Articular chondrocyte of knee joint (primary cell): ENCODE measurements at places on chromosomes 3 and 15. TPM values are rescaled to one million over a fixed set of nuclear protein-coding genes. Genes with fewer than 3 reads are reported as not detected.

PLSCR2 gene
- total RNA-seq = 0.54 TPM in 1 of 2 replicates, not detected in the other

CLDN1 gene
- 0.26 and 2.7 TPM in 2 replicates for total RNA-seq

ARHGEF26 gene
- 5.1 and 5.2 TPM in 2 replicates for total RNA-seq

DOCK3 gene
- 0.26 and 0.32 TPM in 2 replicates for total RNA-seq

CCDC39 gene
- 0.13 TPM in 1 of 2 replicates, not detected in the other for total RNA-seq

GRK7 gene
- total RNA-seq = not detected in 2 replicates

CYP19A1 gene
- total RNA-seq = 5.9 and 9.5 TPM in 2 replicates

ZNF148 gene
- 48.1 and 53.5 TPM in 2 replicates for total RNA-seq

TRIM42 gene
- total RNA-seq = not detected in 2 replicates

C3orf62 gene
- total RNA-seq = 2.4 and 2.5 TPM in 2 replicates

TJP1 gene
- 72.1 and 92.2 TPM in 2 replicates for total RNA-seq

IQCH gene
- total RNA-seq = 4.2 and 7.3 TPM in 2 replicates

FEZF2 gene
- total RNA-seq = not detected in 2 replicates

FILIP1L gene
- total RNA-seq = 7.8 and 13.0 TPM in 2 replicates

OSBPL10 gene
- total RNA-seq = 32.9 and 36.9 TPM in 2 replicates

PCOLCE2 gene
- 102 and 124 TPM in 2 replicates for total RNA-seq

MNS1 gene
- total RNA-seq = 2.4 and 2.7 TPM in 2 replicates

FOXB1 gene
- total RNA-seq = not detected in 2 replicates

PRKAR2A gene
- total RNA-seq = 56.5 and 62.1 TPM in 2 replicates

COL6A5 gene
- not detected in 2 replicates for total RNA-seq

OCA2 gene
- total RNA-seq = not detected in 2 replicates

CMTM8 gene
- 0.26 and 0.86 TPM in 2 replicates for total RNA-seq

GOLGA8G gene
- total RNA-seq = 0.11 TPM in 1 of 2 replicates, not detected in the other

UTS2B gene
- total RNA-seq = 0.52 and 1.3 TPM in 2 replicates

PPARG gene
- total RNA-seq = 3.1 and 15.6 TPM in 2 replicates

GPR160 gene
- total RNA-seq = 0.26 and 0.65 TPM in 2 replicates

ERICH6 gene
- 0.39 TPM in 1 of 2 replicates, not detected in the other for total RNA-seq

ISLR2 gene
- total RNA-seq = not detected in 2 replicates
